ENCODE measurements at places on chromosomes 13 and 19. TPM values are rescaled to one million over a fixed set of nuclear protein-coding genes. Genes with fewer than 3 reads are reported as not detected.

DNA sequence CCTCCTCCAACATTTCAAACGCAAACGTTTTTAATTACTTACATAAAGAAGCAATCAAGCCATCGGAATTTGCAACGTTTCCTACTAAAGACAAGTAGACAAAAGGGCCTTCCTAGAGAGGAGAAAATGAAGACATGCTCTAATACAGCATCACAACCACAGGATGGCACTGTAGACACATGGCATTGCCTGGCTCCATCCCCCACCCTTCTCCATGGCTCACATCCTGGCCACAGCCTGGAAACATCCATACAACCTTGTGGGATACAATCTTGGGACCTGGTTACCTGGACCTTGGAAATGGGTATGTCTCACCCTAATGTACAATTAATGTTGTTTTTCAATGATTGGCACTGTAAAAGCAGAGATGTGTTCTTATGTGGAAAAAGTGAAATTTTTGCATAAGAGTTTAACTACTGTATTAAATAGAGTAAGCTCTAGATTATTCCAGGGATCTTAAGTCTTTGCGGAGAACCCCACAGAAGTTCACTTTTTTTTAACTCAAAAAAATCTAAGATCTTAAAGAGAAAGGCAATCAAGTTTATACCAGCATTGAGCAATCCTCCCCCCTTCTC is 21.5 kb downstream of the EBPL start:
- no peak for DNase-seq

DNA sequence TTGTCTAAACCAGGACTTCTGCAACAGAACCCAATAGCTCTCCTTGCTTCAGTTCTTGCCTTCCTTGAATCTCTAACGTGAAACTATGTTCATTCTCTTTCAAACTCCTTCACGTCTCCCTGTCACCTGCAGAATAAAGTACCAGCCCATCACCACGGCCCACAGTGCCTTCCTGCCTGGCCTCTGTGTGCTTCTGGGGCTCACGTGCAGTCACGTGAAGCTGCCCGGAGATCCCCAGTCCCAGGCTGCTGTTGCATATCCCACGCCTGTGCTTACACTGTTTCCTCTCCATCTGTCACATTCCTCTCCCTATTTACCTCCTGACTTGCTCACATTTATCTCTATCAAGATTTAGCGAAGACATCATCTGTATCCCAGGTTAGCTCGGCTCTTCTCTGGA is 102.8 kb downstream of the STARD13 start:
- no peak for DNase-seq

DNA sequence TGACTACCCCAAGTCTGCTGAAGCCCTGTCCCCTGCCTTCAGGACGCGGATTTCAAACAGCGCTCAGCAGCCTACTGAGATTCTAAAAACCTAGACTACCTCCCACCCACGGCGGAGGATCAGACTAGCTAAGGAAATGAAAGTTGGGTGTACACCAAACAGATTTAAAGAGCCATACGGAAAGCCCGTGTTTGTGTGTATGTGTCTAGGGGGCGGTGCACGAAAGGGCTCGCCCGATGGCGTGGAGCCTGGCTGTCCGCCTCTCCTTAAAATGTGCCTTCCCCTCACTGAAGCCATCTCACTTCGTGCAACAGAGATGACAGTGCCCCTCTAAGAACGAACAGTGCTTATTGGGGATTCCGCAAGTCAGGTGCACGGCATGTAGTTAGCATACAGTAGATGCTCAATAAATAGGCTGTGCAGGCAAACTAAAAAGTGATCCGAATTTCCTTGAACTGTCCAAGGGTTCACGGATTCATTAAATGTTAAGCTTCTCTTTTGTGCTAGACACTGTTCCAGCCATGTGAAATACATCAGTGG is 639 bp downstream of the LENG1 start:
- no peak for DNase-seq

DNA sequence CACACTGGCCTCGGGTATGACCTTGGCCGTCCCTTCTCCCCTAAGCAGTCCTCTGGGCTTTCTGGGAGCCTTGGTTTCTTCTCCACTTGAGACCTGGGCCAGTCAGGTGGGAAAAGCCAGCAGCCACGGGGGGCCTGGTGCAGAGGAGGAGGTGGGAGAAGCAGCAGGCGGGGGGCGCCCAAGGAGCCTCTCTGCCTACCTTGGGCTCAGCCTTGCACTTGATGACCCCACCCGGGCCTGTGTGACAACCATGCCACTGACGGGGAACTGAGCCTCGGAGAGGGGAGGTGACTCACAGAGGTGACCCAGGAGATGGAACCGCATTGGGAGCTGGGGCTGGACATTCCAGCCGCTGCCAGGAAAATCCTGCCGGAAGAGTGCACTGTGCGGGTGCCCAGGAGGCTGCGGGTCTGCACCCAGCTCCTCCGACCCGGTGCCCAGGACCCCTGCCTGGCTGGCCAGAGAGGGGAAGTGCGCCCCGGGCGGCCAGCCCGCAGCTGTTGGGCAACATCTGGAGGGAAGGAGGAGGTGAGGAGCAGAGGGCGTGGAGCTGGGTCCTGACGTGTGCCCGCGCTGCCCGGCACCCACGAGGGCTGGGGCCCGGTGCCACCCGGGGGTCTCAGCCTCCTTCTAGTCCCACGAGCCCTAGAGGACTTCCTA is 23.4 kb upstream of the SLC7A10 start:
- no peak for DNase-seq

Gene GPALPP1
- 35.0 TPM for total RNA-seq

Gene ZNF888
- 4.8 TPM for total RNA-seq

Gene OR7C1
- 0.04 TPM for total RNA-seq

Gene ATP7B
- 11.5 TPM for total RNA-seq

- no peak for DNase-seq
Observed at GRCh38 chr13:18954254-18954653, 227.4 kb downstream of the TUBA3C start.

Gene GPR12
- total RNA-seq: 0.53 TPM

Gene LACC1
- 6.4 TPM for total RNA-seq

Gene UTP14C
- 15.7 TPM for total RNA-seq

DNA sequence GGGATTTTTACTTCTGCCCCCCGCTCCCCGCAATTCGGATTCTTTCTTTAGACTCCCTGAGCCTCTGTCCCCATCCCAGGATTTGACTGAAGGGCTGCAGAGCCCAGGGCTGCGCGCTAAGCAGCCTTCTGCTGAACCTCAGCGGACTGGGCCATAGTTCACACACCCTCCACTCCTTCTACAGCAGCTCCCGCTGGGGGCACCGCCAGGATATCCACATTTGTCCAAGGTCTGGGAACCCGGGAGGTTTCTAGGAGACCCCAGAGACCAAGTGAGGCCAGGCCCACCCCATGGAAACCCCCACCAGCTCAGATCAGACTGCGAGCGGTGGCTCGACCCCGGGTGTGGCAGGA is 463.3 kb downstream of the ITGBL1 start:
- DNase-seq: no peak

GRCh38 chr19:31113293-31113692 is 235.9 kb downstream of the TSHZ3 start:
- DNase-seq: no peak

DNA sequence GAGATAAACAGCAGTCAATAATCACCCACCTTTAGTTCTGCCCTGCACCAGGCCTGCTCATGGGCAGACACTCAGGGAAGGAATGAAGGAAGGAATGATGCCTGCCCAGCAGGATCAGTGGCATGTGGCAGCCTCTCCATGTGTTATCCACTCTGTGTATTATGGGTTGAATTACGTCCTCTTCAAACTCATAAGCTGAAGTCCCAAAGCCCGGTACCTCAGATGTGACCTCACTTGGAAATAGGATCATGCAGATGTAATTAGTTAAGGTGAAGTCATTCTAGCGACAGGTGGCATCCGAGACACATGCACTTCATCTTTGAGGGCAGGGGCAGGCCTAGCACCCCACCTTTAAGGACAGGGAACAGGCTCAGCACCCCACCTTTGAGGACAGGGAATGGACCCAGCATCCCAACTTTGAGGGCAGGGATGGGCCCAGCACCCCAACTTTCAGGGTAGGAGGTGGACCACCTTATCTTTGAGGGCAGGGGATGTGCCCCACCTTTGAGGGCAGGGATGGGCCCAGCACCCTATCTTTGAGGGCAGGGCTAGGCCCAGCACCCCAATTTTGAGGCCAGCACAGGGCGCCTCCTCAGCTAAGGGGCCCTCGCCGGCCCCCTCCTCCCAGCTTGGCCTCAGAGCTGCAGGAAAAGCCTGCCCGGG is 127.6 kb downstream of the URI1 start:
- DNase-seq: peak; percentile 18

GRCh38 chr19:35184884-35185283 is 30.3 kb downstream of the FXYD5 start:
- DNase-seq: no peak

DNA sequence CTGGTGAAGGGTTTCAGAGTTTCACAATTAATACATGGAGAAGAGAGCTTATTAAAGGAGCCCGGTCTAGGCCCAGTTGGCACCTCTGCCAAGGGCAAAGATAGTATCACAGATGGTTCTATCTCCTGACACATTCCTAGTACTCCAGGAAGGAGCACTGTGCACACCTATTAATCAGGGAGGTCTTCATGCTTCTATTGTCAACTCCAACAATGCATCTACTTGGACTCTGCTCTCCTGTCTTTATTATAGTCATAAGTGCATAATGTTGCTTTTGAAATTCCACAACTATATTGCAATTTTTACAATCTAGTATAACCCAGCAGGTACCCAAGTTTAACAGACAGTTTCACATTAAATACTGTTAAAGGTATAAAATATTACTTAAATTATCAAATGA is 174.5 kb upstream of the TSC22D1 start:
- DNase-seq: no peak

DNA sequence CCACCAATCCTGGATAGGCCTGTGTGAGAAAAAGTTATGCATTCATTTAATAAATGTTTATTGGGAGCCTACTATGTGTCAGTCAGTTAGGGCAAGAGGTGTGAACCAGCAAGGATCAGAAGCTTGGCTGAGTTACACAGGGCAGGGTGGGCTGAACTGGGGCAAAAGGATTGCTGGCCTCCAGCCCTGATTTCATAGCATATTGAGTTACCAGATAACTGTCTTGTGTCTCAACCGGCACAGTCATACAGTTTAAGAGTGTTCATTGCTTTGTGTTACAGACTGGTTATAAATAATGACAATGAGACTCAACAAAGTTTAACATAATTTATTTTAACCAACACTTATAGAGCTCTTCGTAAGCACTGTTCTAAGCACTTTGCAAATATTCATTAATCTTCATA is 253.8 kb downstream of the DLEU7 start:
- no peak for DNase-seq

Gene TSHZ3
- total RNA-seq: 32.8 TPM

DNA sequence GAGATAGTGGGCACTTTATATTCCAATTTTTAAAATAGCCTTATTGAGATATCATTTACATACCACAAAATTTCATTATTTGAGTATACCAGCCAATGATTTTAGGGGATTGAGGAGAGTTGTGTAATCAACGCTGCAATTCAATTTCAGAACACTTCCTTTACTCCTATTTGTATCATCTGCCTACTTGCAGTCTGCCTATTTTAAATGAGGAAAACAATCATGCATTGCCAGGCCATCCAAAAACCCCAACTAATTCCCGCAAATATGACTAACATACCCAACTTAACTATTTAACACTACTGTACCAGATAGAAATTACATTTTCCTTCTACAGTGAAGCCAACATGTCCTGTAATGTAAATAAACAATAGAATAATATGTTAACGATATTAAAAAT is 26.7 kb downstream of the CAB39L start:
- no peak for DNase-seq

GRCh38 chr13:93625536-93625935 is 398.9 kb downstream of the GPC6 start:
- DNase-seq: no peak

GRCh38 chr13:20174656-20175405 is 14.0 kb upstream of the GJA3 start:
- DNase-seq: no peak

DNA sequence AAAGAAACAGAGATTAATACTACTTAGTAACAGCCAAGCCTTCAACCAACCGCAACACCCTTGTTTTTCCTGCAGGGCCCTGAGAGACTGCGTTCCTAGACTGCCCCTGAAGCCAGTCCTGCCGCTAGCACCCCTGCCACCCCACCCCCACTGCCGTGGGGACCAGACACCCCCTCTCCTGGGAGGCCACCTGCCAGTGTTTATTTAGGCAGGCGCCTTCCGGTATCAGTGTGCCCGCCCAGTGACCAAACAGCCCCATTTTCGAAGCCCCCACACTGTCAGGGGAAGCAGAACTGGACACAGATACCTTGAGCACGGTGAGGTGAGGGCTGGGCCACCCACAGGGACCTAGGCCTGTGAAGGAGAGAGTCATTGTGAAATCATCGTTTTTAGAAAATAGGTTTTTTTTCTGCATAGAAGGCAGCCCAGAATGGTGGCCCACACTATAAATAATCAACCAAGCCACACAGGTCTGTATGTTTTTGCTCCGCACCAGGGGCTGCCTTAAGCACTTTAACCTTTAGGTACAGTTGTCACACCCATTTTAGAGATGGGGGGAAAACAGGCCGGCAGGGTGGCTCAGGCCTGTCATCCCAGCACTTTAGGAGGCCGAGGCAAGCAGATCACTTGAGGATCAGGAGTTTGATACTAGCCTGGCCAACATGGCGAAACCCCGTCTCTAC is 3.5 kb upstream of the TLE5 start:
- no peak for DNase-seq

- DNase-seq: no peak
Observed at GRCh38 chr19:38451036-38451435, 17.5 kb downstream of the RYR1 start.

Gene KL
- total RNA-seq: 7.4 TPM

DNA sequence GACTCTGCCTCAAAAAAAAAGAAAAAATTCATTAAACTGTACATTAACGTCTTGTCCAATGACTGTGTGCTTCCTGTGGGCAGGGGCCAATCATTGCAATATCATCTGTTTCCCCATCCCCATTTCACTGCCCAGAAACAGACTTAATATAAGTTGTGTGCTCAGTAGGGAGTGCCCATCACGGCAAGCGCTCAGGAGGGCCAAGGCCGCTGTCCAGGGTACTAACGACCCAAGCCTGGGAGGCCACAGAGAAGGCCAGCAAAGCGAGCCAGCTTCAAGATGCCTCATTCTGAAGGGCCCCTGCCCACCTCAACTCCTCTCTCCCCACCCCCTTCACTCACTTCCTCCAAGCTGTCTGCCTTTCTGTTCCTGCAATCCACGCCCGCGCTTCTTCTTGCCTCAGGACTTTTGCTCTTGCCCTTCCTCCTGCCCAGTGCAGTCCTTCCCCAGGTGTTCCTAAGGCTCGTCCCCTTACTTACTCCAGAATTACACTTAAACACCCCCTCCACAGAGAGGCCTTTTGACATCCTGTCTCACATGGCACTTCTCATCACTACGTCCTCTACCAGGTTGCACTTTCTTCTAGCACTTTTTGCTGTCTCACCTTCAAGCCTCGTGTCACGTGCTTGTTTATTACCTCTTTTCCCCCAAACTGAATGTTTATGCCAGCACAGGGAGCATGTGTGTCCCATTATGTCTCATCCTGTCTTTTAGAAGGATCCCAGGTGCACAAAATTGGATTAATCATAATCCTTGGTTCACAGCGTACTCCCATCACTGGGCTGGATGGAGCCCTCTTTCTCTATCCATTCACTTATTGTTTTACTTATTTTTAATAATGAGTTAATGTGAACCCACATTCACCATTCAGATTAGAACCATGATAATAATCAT is 11.3 kb upstream of the POU2F2 start:
- no peak for DNase-seq

Gene RNF225
- total RNA-seq: not detected
